ENCODE measurements at places on chromosomes 2 and 18.

- DNase-seq = no peak
Measured at GRCh38 chr18:40437517-40437916, 1517.5 kb upstream of the PIK3C3 start.

GRCh38 chr18:66582211-66582610 lies 21.7 kb downstream of the CDH19 start:
- DNase-seq = no peak

GRCh38 chr2:8513601-8514273 lies 168.1 kb upstream of the ID2 start:
- no peak for DNase-seq

GRCh38 chr2:85994897-85995647 lies 106.3 kb upstream of the ST3GAL5 start:
- peak; percentile 45 for DNase-seq

GRCh38 chr2:66869076-66869475 lies 434.2 kb downstream of the MEIS1 start:
- DNase-seq = no peak

DNA sequence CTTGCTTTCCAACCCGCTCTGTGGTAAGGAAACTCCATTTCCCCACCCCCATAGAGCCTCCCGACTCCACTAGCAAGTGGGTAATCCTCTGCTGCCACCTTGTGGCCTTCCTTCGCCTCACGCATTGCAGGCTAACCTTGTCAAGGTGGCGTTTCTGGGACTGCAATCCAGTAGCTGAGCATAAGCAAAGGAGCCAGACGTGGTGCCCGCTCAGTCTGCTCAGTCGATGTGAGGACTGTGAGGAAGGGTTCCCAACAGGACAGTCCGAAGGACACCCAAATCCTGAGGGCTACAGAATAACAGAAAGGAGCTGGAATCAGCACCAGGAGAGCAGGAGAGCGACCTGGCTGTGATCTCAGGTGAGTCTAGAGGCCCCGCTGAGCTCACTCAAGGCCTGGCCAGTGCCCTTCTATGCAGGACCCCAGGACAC lies 144.2 kb downstream of the SUCLG1 start:
- DNase-seq = peak; percentile 86
